Effector CD8-positive, alpha-beta T cell (primary cell): ENCODE measurements at places on chromosomes 1 and 21.

GRCh38 chr1:85330214-85330631, 53.8 kb upstream of the BCL10 start:
- no peak for DNase-seq

GRCh38 chr1:87134625-87135328, 193.9 kb upstream of the LMO4 start:
- no peak for DNase-seq

- no peak for DNase-seq
These were observed 23.2 kb upstream of the PRDX6 start for GRCh38 chr1:173453982-173454381.

- no peak for DNase-seq
These were observed 40.9 kb downstream of the SEC16B start for GRCh38 chr1:177928952-177929351.

DNA sequence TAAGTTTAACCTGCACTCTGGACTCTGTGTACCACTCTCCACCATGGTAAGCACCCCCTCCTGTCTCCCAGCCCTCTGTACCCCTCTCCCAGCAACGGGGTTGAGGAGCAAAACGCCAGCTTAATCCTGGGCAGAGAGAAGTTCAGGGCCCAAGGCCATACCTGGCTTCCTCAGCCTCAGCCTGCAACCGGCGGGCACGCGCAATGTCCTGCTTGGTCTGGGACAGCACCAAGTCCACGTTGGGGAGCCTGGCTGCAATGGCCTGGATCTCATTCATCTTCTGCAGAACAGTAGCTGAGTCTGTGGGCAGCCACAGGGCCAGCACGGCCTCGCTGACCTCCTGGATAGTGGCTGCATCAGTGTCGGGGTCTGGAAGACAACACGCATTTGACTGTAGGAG, 33.9 kb downstream of the LAMB3 start:
- DNase-seq: no peak
